ENCODE measurements at places on chromosomes 2 and 18.
A peak's percentile ranks its signal among the peaks of the same experiment; 100 is the strongest.

GRCh38 chr2:182542501-182543258 is 115.8 kb upstream of the PDE1A start:
- DNase-seq = no peak

DNA sequence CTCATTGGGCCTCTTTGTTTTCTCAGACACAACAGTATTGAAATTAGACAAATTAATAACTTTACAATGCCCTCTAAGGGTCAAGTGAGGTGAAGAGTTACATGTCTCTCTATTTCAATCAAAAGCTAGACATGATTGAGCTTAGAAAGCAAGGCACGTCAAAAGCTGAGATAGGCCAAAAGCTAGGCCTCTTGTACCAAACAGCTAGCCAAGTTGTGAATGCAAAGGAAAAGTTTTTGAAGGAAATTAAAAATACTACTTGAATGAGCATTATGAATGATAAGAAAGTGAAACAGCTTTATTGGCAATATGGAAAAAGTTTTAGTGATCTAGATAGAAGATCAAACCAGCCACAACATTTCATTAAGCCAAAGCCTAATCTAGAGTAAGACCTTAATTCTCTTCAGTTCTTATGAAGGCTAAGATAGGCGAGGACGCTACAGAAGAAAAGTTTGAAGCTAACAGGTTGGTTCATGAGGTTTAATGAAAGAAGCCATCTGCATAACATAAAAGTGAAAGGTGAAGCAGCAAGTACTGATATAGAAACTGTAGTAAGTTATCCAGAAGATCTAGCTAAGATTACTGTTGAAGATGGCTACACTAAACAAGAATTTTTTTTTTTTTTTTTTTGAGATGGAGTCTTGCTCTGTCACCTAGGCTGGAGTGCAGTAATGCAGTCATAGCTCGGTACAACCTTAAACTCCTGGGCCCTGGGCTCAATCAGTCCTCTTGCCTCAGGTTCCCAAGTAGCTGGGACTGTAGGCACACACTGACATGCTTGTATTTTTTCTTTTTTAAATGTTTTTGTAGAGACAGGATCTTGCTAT is 65.5 kb downstream of the FAM117B start:
- no peak for DNase-seq

DNA sequence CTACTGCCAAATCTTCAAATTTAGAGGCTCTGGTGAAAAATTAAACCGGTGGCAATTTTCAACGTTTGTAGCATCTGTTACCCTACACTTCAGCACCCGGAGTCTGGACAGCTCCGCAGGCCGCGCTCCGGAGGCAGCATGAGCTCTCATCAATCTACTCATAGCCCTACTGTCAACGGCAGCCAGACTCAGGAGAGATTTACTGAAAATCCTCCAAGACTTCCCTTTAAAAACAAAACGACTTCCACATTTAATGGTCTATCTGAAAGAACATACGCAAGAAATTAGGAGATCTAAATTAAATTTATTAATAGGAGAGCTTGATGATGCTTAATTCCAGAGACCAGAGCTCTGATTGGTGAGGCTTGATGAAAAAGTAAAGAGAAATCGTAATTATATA is 970 bp upstream of the ADCYAP1 start:
- no peak for DNase-seq

DNA sequence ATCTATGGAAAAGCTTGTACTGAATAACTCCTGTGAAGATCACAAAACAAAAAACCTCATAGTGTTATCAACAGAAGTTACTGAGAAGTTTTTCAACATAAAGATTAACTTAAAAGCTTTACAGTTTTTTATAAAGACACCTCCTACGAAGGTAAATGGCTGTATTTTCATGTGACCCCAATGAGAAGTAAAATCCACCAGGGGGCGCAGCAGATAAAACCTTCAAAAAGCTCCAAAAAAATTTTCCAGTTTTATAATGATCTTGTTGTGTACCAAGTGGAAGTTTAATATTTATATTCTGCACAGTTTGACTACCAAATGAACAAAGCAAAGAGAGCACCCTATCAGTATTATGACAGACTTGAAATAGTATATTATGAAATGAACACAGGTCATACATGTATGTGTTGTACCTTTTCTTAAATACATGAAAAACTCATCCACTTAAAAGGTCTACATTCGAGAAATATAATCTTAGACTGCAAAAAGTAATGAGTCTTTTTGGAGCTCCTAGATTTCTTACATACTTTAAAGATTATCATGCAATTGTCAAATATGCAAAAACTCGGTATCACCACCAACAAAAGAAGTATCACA is 38.5 kb downstream of the PNO1 start:
- peak; percentile 14 for DNase-seq

GRCh38 chr2:168033966-168034365 is 213.4 kb downstream of the STK39 start:
- DNase-seq = no peak

DNA sequence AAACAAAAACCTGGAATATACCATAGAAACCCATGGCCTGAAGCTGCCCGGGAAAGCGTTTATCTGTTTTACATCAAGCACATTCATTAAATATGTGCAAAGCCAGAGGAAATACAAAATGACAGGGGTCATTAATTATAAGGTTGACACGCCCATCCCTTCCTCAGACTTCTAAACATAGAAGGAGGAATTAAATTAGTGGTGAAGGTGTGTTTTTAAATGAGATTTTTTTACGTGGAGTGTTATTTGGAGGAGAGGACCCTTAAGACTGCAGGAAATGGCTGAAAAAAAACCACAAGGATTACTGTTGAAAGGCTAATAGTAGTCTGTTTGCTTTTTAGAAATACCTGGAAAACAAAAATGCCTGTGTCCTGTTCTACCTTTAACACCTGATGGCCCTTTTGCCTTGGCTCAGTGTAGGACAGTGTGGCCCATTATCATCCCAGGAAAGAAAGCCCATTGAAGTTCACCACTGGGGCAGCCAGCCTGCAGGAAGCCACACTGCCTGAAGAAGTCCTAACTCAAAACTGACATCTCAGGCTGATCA is 123.2 kb downstream of the EPHA4 start:
- no peak for DNase-seq

DNA sequence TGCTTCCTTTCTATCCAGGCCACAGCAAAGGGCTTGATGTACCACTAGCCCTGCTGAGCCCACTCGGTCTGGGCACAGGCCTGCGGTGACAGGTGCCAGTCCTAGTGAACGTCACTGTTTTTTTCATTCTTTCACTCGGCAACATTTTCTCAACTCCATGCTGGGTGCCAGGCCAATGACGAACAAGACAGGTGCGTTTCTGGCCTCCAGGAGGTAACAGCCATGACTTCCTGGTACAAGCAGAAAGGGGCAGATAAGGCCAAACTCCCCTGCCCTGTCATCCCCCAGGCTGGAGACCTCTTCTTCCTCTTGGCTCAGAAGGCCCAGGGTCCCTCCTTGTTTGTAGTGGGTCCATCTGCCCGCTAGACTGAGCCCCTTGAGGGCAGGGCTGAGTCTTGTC is 55.7 kb upstream of the OTOF start:
- DNase-seq = no peak

GRCh38 chr18:59549503-59550173 is 147.6 kb downstream of the CCBE1 start:
- no peak for DNase-seq

DNA sequence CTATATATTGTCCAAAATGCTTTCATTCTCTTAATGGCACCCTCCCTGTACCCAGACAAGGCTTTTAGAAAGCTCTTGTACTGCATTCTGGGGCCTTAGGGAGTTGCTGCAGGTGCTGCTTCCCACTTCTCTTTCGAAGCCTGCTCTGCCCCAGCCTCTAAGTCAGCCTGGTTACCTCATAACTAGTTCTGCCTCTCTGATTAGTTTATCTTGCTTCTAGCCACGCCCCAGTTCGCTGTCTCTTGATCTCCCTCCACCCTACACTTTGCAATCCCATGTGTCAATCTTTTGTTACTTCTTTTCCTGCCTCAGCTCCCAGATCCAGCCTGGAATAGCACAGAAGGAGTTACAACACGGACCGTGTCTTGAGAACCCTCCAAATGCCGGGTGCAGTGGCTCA is 13.8 kb upstream of the NCOA1 start:
- DNase-seq = no peak

GRCh38 chr2:212237350-212238095 is 301.1 kb downstream of the ERBB4 start:
- no peak for DNase-seq

DNA sequence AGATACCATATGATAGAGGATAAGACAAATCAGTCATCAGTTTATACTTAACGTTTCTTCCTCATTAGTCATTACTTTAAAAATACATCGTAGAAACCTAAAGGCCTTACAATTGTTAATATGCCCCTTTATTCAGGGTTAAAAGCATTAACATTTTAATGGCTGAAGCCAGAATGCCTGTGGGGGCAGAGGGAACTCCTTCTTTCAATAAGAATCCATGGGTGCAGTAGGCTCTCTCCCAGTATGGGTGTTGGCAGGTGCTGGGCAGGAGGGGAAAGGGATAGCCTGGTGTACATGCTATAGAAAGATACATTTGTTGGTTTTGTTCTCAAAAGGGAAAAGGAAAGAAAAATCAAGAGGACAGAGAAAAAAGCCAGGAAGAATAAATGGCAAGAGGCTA is 1035.7 kb upstream of the POU3F3 start:
- no peak for DNase-seq

GRCh38 chr2:39704540-39704939 is 38.8 kb downstream of the TMEM178A start:
- DNase-seq = no peak

GRCh38 chr2:101120124-101120996 is 30.8 kb downstream of the TBC1D8 start:
- DNase-seq = no peak

DNA sequence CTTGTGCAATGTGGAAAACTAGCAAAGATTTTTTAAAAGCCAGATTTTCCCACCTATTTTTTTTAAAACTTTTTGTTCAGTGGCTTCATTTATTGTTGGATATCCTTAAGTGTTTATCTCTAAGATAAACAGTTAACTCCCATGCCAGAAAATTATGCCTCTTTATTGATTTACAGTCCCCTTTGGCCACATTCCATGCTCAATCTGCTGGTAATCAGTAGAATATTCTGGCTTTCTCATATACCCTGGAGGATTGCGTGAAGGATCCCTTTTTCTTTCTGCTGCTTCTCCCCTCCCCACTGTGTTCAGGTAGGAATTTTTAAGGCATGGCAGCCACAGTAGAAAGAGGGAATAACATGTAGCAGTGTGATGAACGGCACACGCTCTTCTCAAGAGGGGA is 2.6 kb downstream of the GRHL1 start:
- DNase-seq = no peak

DNA sequence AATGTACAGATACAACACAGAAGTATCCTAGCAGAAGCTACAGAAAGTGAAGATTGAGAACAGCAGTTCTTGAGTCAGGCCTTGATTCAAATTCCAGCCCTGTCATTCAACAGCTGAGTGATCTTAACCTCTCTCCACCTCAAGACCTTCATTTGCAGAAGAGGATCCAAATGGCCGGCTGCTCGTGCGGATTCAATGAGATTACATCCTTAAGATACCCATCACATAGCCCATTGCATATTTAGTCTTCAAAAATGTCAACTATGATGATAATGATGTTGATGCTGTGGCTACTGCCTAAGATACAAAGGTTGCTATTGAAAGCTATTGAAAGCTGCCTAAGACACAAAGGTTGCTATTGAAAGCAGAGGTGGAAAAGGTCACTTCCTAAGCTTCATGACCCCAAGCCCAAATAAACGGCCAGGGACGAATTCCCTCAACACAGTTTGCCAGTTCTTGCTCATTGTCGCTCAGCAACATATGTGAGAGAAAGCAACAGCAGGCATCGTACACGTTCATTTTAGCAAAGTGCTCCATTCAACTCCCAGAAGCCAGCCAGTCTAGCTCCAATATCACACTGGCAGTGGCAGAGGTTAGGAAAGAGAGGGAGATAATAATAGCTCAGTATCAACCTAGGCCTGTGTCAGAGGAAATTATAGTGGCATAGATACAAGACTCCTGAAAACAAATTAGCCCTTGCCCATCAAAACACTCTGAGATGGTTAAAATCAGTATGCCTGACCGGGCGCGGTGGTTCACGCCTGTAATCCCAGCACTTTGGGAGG is 36.1 kb downstream of the MRPL35 start:
- no peak for DNase-seq

DNA sequence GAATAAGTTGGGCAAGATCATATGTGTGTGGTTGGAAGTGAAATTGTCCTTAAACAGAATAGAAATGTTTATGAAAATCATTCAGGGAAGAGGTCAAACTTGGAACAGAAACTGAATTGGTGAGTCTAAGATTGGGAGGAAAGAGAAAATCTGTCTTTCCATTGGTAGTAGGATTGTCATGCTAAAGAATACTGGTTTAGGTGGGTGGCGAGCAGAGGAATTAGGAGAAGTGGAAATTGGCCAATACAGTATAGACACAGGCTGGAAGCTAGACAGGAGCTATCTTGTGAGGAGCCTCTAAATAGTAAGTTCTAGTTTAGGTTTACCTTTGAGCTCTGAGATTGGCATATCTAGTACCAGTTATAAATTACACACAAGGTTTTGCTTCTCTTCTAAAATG is 80.9 kb upstream of the KYNU start:
- DNase-seq = no peak

- DNase-seq = no peak
Observed at GRCh38 chr2:53422979-53423378, 344.6 kb upstream of the CHAC2 start.

GRCh38 chr2:24861500-24861899 is 58.5 kb downstream of the ADCY3 start:
- DNase-seq = no peak

- no peak for DNase-seq
Observed at GRCh38 chr2:9219027-9219445, 12.4 kb downstream of the ASAP2 start.

GRCh38 chr18:48090702-48091101 is 160.2 kb upstream of the SMAD2 start:
- DNase-seq = no peak

DNA sequence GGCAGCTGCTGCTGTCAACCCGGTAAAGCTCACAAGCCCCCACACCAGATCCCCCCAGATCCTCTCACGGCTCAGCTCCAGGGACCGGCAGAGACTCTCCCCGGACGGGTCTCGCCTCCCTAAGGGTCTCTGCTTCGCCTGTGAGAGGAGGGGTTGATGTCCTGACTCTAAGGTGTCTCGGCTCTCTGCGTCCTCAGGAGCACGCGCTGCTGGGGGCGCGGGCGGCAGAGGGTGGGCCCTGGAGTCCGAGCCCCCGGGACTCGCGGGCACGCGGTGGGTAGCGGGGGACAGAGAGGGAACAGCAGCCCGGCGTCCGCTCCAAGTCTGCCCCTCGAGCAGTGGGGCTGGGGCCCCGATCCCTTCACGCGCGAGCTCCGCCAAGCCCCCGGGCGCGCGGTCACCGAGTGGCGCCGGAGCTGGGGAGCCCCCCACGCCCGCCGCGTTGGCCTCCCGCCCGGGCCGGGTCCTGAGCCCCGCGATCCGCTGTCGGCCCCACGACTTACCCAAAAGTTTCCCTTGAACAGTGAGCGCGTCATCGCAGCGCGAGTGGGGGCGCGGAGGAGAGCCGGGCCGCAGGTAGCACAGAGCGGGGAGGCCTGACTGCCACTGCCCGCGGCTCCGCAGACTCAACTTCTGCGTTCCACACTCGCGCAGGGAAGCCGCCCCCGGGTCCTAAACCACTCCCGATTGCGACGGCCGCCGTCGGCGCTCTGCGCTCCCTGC is at the start of gene PSTPIP2:
Gene PSTPIP2, minus strand, starts transcription at position 608 of the 723 bp plus-strand sequence. Its CDS starts 72 bp downstream, at position 536.
- peak; percentile 40 for DNase-seq
